ENCODE measurements at places on chromosomes 5 and 9. TPM values are rescaled to one million over a fixed set of nuclear protein-coding genes. Genes with fewer than 3 reads are reported as not detected.
A peak's percentile ranks its signal among the peaks of the same experiment; 100 is the strongest.

DNA sequence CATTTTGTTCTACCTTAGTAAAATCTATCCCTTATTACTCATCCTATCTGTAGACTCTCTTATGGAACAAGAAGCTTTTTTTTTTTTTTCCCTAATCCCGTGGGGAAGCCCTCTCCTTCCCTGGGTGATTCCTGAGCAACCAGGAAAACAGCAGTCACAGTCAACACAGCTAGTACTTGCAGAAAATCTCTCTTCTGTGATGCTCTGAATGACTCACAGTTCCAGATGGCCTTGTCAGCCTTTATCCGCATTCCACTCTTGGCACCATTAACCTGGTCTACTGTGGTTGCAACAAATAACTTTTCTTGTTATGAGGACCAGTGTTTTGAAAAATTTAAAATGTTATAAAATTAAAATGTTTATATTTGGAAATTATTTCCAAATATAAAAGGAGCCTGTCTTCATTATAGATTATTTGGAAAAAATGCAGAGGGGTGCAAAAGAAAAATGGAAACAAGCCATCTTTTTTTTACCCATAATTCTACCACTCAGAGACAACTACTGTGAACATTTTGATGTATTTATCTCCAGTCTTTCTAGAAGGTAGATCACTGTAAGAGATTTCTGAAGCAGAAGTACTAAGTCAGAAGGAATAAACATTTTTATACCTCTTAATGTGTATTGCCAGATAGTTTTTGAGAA lies 486.7 kb downstream of the RAB3C start:
- peak; percentile 94 for DNase-seq

Gene SOWAHA
- 0.10 TPM for total RNA-seq

Gene FCHO2
- total RNA-seq = 20.7 TPM

Gene SLCO4C1
- 0.22 TPM for total RNA-seq

DNA sequence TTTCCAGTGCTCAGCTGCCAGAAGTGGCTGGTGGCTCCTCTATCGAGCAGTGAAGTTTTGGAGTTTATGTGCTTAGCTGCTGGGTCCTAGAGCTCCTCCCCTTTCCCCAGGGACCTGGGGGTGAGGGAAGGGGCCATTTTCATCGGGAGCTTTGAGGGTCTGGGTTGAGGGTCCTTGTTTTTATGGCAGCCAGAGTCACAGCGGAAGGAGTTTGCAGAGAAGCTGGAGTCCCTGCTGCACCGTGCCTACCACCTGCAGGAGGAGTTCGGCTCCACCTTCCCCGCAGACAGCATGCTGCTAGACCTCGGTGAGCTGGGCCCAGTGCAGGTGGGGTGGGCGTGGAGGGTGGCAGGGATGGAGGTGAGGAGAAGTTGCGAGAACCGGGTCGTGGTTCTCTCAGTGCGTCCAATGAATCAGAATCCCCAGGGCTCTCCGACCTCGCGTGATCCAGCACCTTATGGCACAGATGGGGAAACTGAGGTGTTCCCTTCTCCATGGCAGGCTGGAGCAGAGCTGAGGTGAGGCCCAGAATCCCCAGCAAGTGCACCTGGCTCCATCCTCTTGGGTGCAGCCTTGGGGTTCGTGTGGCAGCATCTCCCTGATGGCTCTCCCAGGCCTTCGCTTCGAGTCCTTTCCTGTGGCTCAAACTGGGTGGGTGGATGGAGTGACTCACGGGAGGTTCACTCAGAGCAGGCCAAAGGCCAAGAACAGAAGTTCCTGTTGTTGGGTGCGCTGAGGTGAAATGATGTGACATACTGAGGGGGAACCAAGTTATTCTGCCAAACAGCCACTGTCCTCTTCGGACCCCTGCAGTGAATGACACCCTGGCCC lies 21.7 kb upstream of the DOLPP1 start:
- peak; percentile 33 for DNase-seq

Gene IL5
- total RNA-seq = not detected

Measured in astrocyte (in vitro differentiated cells and primary cell).